ENCODE measurements at places on chromosomes 2 and 18. TPM values are rescaled to one million over a fixed set of nuclear protein-coding genes. Genes with fewer than 3 reads are reported as not detected.

TRIM54 gene
- 0.51 TPM for total RNA-seq

DCDC2C gene
- total RNA-seq: not detected

GALNT14 gene
- 0.40 TPM for total RNA-seq

SLC9A4 gene
- 0.07 TPM for total RNA-seq

C2orf15 gene
- total RNA-seq: not detected

SLC11A1 gene
- total RNA-seq: not detected

BMP10 gene
- total RNA-seq: not detected

PLGLB1 gene
- total RNA-seq: 0.75 TPM

RBM44 gene
- 0.44 TPM for total RNA-seq

RNU2-63P gene
- total RNA-seq: not detected

KCNG2 gene
- not detected for total RNA-seq

ITSN2 gene
- 56.8 TPM for total RNA-seq

RUFY4 gene
- total RNA-seq: not detected

CHRNA1 gene
- total RNA-seq: 11.3 TPM

ZRANB3 gene
- 7.9 TPM for total RNA-seq

ALPI gene
- total RNA-seq: not detected

RTP5 gene
- not detected for total RNA-seq

PDCL3 gene
- 32.3 TPM for total RNA-seq

OSR1 gene
- total RNA-seq: not detected

FZD7 gene
- total RNA-seq: 0.29 TPM

LIMS1 gene
- 166 TPM for total RNA-seq

CRYGC gene
- not detected for total RNA-seq

PIEZO2 gene
- total RNA-seq: 11.2 TPM

TMSB10 gene
- 4,015 TPM for total RNA-seq

POTEF gene
- 0.09 TPM for total RNA-seq

TUBB8B gene
- 1.1 TPM for total RNA-seq

SOWAHC gene
- total RNA-seq: 3.6 TPM

NTSR2 gene
- total RNA-seq: not detected

ATIC gene
- total RNA-seq: 80.2 TPM

CMPK2 gene
- total RNA-seq: 0.69 TPM

Measured in endothelial cell of umbilical vein (primary cell).